ENCODE measurements at places on chromosomes 11 and 22. TPM values are rescaled to one million over a fixed set of nuclear protein-coding genes. Genes with fewer than 3 reads are reported as not detected.
A peak's percentile ranks its signal among the peaks of the same experiment; 100 is the strongest.

- no peaks in the 10 kb centered on the region for H3K27me3 ChIP-seq
- H3K4me1 ChIP-seq, result peaks cover 10% of the 10 kb centered on the region
- H3K36me3 ChIP-seq, result peaks cover 2% of the 10 kb centered on the region
Measured at GRCh38 chr22:17906978-17907747, 117.2 kb downstream of the MICAL3 start.

DNA sequence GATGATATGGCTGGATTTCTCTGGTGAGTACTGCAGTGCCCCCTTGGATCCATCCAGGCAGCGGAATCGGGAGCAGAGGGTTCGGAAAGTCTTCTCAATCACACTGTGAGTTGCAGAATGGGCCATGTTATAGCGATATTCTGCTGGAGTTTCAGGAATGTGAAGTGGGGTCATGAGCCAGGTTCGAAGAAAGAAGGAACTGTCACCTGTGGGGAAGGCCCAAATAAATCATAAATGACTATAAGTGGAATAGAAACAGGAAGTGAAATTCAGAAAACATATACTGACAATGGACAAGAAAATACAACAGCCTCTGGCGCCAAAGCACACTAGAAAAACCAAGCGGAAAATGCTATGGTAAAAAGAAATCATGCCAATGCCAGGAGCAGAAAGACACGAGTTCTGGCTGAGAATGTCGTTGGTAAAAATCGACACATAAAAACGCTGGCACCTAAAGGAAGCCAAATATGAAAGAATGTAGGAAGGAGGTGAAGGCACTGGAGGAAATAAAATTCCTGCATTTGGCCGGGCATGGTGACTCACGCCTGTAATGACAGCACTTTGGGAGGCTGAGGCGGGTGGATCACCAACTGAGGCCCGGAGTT is 10.0 kb upstream of the AMBRA1 start:
- no peak overlapping the region for H3K4me3 ChIP-seq
- no peak for DNase-seq

- no peak for DNase-seq
- H3K4me3 ChIP-seq, result no peak overlapping the region
- peaks cover 10% of the 10 kb centered on the region for H3K27me3 ChIP-seq
- H3K4me1 ChIP-seq, result no peaks in the 10 kb centered on the region
- no peaks in the 10 kb centered on the region for H3K36me3 ChIP-seq
Measured at GRCh38 chr11:69365558-69365957, 71.6 kb downstream of the MYEOV start.

DNA sequence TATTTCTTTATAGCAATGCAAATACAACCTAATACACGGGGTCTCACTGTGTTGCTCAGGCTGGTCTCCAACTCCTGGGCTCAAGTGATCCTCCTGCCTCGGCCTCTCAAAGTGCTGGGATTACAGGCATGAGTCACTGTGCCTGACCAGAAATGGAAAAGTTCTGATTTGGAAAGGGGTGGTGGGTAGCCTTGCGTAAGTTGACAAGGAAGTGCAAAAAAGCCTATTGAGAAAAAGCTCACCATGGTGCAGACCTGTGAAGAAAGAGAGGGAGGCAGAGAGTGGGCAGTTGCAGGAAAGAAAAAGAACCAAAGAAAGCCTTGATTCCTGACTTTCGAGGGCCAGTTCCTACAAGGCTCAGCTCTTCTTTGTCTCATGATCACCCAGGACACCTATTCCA is 27.1 kb downstream of the AGBL2 start:
- no peak overlapping the region for H3K4me3 ChIP-seq
- no peak for DNase-seq
- H3K27ac ChIP-seq, result no peak overlapping the region
- H3K4me1 ChIP-seq, result peaks cover 8% of the 10 kb centered on the region
- H3K27me3 ChIP-seq, result no peaks in the 10 kb centered on the region

DNA sequence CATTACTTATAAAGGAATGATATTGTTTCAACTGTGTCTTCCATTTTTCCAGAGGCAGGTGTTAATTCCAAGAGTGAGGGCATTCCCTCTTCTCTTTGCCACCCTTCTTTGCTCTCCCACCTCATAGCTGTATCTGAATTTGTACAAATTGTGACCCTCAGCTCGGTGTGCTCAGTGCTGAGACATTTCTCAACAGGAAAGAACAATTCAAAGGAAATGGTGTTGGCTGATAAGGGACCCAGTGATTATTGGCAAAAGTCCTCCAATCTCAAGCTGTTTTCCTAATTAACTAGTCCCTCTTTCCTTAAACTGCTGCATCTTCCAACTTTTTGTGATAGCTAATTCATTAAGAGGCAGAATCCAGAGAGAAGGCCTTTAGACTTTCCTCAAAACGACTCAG is 408.9 kb upstream of the SYN3 start:
- no peaks in the 10 kb centered on the region for H3K27me3 ChIP-seq
- no peak overlapping the region for H3K4me3 ChIP-seq
- DNase-seq, result no peak
- no peaks in the 10 kb centered on the region for H3K36me3 ChIP-seq
- H3K27ac ChIP-seq, result no peak overlapping the region

DNA sequence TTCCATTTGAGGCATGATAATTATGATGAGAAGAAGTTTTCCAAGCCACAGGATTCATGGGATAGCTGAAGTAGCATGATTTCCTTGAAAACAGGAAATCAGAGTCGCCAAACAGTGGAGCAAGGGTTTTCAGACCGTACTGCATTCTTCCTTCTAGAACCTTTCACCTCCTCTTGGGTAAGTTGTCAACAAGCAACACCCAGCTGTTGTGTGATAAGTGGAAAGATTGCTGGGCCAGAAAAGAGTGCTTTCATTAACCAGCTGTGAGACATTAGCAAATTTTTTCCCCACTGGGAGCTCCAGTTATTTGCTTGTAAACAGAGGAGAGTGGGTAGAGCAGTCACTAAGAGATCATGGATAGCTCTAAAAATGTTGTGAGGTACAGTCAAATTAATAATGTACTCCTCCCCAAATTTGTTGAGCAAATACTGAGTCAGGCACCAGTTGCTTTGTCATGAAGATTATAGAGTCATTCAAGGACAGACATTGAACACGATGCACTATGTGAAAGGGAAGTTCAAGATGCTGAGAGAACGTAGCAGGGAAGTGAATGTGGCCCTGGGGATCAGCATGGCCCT is 11.7 kb upstream of the MPEG1 start:
- H3K4me3 ChIP-seq, result no peak overlapping the region
- H3K36me3 ChIP-seq, result peaks cover 5% of the 10 kb centered on the region
- peaks cover 13% of the 10 kb centered on the region for H3K27me3 ChIP-seq
- no peak for DNase-seq
- no peak overlapping the region for H3K27ac ChIP-seq
- peaks cover 9% of the 10 kb centered on the region for H3K4me1 ChIP-seq

GRCh38 chr11:75275581-75275980 is 35.0 kb downstream of the TPBGL start:
- H3K4me3 ChIP-seq, result peak overlapping the region; percentile 86
- peak; percentile 52 for DNase-seq
- peaks cover 9% of the 10 kb centered on the region for H3K36me3 ChIP-seq
- H3K4me1 ChIP-seq, result peaks cover 39% of the 10 kb centered on the region
- H3K27ac ChIP-seq, result peak overlapping the region; percentile 90

DNA sequence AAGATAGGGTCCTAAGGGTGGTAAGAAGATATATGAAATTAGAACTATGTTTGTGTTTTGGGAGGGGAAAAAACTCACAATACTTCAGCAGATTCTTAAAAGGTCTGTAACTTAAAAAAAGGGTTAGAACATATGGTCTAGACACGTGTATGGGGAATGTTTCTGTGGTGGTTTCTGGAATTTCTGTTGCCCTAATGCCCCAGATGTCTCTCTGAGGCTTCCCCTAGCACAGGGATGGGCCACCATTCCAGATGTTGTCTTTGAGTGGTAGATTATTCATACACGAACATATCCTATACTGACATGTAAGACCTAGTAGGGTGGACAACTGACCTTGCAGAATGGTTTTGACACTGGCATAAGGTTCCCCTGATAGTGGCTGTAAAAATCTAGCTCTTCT is 26.2 kb downstream of the EHF start:
- no peak overlapping the region for H3K27ac ChIP-seq
- no peak overlapping the region for H3K4me3 ChIP-seq
- H3K4me1 ChIP-seq, result peaks cover 17% of the 10 kb centered on the region
- no peaks in the 10 kb centered on the region for H3K36me3 ChIP-seq
- peaks cover 10% of the 10 kb centered on the region for H3K27me3 ChIP-seq

- DNase-seq, result no peak
- peaks cover 38% of the 10 kb centered on the region for H3K27me3 ChIP-seq
- peak overlapping the region; percentile 53 for H3K4me3 ChIP-seq
- H3K4me1 ChIP-seq, result peaks cover 8% of the 10 kb centered on the region
- H3K36me3 ChIP-seq, result no peaks in the 10 kb centered on the region
Measured at GRCh38 chr11:2271327-2272227, 1.2 kb upstream of the ASCL2 start.

GRCh38 chr11:62513626-62514025 is 33.0 kb downstream of the AHNAK start:
- peak overlapping the region; percentile 91 for H3K27ac ChIP-seq
- no peaks in the 10 kb centered on the region for H3K27me3 ChIP-seq
- H3K4me3 ChIP-seq, result peak overlapping the region; percentile 73
- no peak for DNase-seq
- peaks cover 2% of the 10 kb centered on the region for H3K36me3 ChIP-seq
- peaks cover 27% of the 10 kb centered on the region for H3K4me1 ChIP-seq

- no peak overlapping the region for H3K27ac ChIP-seq
- no peaks in the 10 kb centered on the region for H3K36me3 ChIP-seq
- H3K4me3 ChIP-seq, result no peak overlapping the region
- no peaks in the 10 kb centered on the region for H3K4me1 ChIP-seq
Measured at GRCh38 chr22:45248832-45249561, 8.3 kb upstream of the KIAA0930 start.

GRCh38 chr22:19923914-19924513 is 17.6 kb upstream of the COMT start:
- H3K4me3 ChIP-seq, result no peak overlapping the region
- H3K27me3 ChIP-seq, result no peaks in the 10 kb centered on the region
- peaks cover 8% of the 10 kb centered on the region for H3K4me1 ChIP-seq
- H3K36me3 ChIP-seq, result no peaks in the 10 kb centered on the region

GRCh38 chr22:24463071-24463760 is 31.9 kb upstream of the UPB1 start:
- DNase-seq, result no peak
- H3K4me1 ChIP-seq, result peaks cover 5% of the 10 kb centered on the region
- no peaks in the 10 kb centered on the region for H3K27me3 ChIP-seq
- no peak overlapping the region for H3K4me3 ChIP-seq
- H3K27ac ChIP-seq, result no peak overlapping the region
- no peaks in the 10 kb centered on the region for H3K36me3 ChIP-seq

DNA sequence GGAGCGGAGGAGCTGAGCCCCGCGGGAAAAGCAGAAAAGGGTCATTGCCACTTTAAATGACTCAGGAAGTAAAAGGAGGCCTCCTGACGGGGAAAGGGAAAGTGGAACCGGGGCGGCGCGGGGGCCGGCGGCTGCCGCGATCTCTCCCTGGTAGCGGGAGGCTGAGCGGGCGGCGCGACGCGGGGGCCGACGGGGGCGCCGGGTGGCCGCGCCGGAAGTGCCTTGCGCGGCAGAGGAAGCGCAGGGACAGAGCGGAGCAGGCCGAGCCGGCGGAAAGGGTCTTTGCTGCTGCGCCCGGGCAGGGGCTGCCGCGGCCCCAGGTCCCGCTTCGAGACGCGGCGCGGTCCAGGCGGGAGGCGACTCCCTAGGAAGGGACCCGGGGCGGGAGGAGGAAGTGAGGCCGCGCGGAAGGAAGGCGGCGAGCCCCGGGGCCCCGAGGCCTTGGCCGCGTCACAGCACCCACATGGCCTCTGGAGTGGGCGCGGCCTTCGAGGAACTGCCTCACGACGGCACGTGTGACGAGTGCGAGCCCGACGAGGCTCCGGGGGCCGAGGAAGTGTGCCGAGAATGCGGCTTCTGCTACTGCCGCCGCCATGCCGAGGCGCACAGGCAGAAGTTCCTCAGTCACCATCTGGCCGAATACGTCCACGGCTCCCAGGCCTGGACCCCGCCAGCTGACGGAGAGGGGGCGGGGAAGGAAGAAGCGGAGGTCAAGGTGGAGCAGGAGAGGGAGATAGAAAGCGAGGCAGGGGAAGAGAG is at the start of gene TRIM44:
Gene TRIM44 (plus strand): TSS at position 127 of the 759 bp plus-strand sequence. CDS start 337 bp downstream, at position 464.
- H3K4me1 ChIP-seq, result peaks cover 16% of the 10 kb centered on the region
- DNase-seq, result peak; percentile 66
- peaks cover 8% of the 10 kb centered on the region for H3K27me3 ChIP-seq
- H3K36me3 ChIP-seq, result peaks cover 9% of the 10 kb centered on the region

- no peaks in the 10 kb centered on the region for H3K27me3 ChIP-seq
- no peak for DNase-seq
- no peak overlapping the region for H3K4me3 ChIP-seq
- H3K36me3 ChIP-seq, result no peaks in the 10 kb centered on the region
- H3K4me1 ChIP-seq, result peaks cover 3% of the 10 kb centered on the region
Measured at GRCh38 chr11:126112547-126112946, 49.9 kb upstream of the CDON start.

Gene DUSP18
- 10.3 TPM for total RNA-seq

Gene SLC25A18
- not detected for total RNA-seq

Gene FGF4
- total RNA-seq, result not detected

Gene NADSYN1
- total RNA-seq, result 99.7 TPM

Gene CSKMT
- 15.9 TPM for total RNA-seq

Gene DENND5A
- 96.5 TPM for total RNA-seq

Gene SORL1
- total RNA-seq, result 331 TPM

Gene HEPN1
- total RNA-seq, result not detected

Gene DCHS1
- total RNA-seq, result 1.8 TPM

Gene OR52I2
- not detected for total RNA-seq

Gene SLC22A8
- total RNA-seq, result not detected
